ENCODE measurements at places on chromosomes 3 and 15. TPM values are rescaled to one million over a fixed set of nuclear protein-coding genes. Genes with fewer than 3 reads are reported as not detected.

The FGF7 gene
- total RNA-seq, result not detected

The GOLGA8H gene
- total RNA-seq, result not detected

The THSD4 gene
- not detected for total RNA-seq

The ZMYND10 gene
- 2.2 TPM for total RNA-seq

The LRRC57 gene
- total RNA-seq, result 18.2 TPM

The MYO5A gene
- 25.5 TPM for total RNA-seq

The EFCAB12 gene
- 0.55 TPM for total RNA-seq

The SAXO2 gene
- total RNA-seq, result not detected

The OTOL1 gene
- total RNA-seq, result not detected

The EPHA3 gene
- total RNA-seq, result 0.12 TPM

The SLC9C1 gene
- not detected for total RNA-seq

The ATP13A5 gene
- not detected for total RNA-seq

The BOC gene
- total RNA-seq, result not detected

The OIP5 gene
- 12.8 TPM for total RNA-seq

The CCDC39 gene
- total RNA-seq, result not detected

The GOLGA6D gene
- not detected for total RNA-seq

The TRH gene
- not detected for total RNA-seq

The NUDT16 gene
- total RNA-seq, result 9.2 TPM

The IQCF5 gene
- not detected for total RNA-seq

The SCN5A gene
- 0.14 TPM for total RNA-seq

The BFSP2 gene
- total RNA-seq, result 0.68 TPM

The MYO1E gene
- total RNA-seq, result 30.1 TPM

The TNFAIP8L3 gene
- 0.17 TPM for total RNA-seq

The DPH3 gene
- total RNA-seq, result 9.6 TPM

The MEX3B gene
- 0.34 TPM for total RNA-seq

The ROBO2 gene
- not detected for total RNA-seq

The CNTN3 gene
- total RNA-seq, result not detected

The ROPN1 gene
- total RNA-seq, result not detected

The SLC26A6 gene
- total RNA-seq, result 40.6 TPM

The APOD gene
- total RNA-seq, result not detected

The C2CD4A gene
- total RNA-seq, result not detected

The ECE2 gene
- not detected for total RNA-seq

The PAK6 gene
- 0.48 TPM for total RNA-seq

The IL20RB gene
- 1.5 TPM for total RNA-seq

The PP2D1 gene
- not detected for total RNA-seq

The TMEM207 gene
- total RNA-seq, result not detected

The SLC28A2 gene
- total RNA-seq, result not detected

The KLHL25 gene
- 6.4 TPM for total RNA-seq

The ASB14 gene
- not detected for total RNA-seq

The APBA2 gene
- 23.2 TPM for total RNA-seq

The ISL2 gene
- 0.12 TPM for total RNA-seq

The KLHL40 gene
- not detected for total RNA-seq

The TRNT1 gene
- 31.6 TPM for total RNA-seq

The ATP8B4 gene
- 1.6 TPM for total RNA-seq

The MKRN3 gene
- 5.7 TPM for total RNA-seq

The ITGA11 gene
- 1.2 TPM for total RNA-seq

The IP6K1 gene
- 31.9 TPM for total RNA-seq

The TTLL13 gene
- total RNA-seq, result 0.34 TPM

The ZNF662 gene
- total RNA-seq, result 0.87 TPM

The GOLGA8R gene
- total RNA-seq, result 2.5 TPM

The DYNLT2B gene
- total RNA-seq, result 18.6 TPM
